ENCODE measurements at places on chromosomes 2 and 18.

DNA sequence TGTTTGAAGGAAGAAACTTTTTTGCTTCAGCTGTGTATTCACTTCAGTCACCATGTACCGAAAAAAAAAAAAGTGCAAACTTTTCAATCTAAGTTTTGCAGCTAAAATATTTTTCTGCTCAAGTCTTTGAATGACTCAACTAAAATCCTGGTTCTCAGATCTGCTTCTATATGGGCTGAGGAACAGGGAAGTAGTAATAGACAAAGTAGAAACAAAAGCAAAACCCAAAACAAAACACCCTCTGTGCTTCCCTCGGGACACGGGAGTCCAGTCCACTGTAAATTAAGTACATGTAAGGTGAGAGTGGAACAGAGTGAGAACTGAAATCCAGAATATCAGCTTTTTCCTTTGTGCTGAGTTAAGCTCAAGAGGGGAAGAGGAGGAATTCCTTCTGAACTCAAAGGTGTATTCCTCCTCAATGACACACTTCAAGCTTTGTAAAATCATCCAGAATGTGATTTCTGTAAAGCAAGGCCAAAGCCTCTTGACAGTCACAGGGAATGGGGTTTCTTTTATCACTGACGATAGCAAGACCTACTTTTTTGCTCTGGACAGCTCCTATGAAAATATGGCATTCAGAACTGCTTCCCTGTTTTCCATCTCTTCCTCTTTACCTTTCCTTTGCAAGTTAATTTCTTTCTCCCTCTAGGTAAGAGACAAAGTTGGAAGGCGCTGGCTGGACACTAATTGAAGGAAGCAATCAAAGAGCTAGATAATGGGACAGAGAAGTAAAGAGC, 433.5 kb upstream of the MMADHC start:
- DNase-seq: no peak

- peak; percentile 39 for DNase-seq
Observed at GRCh38 chr2:109128616-109129355, at the start of gene SH3RF3. TSS of gene SH3RF3 (plus strand) at chr2:109129205.

DNA sequence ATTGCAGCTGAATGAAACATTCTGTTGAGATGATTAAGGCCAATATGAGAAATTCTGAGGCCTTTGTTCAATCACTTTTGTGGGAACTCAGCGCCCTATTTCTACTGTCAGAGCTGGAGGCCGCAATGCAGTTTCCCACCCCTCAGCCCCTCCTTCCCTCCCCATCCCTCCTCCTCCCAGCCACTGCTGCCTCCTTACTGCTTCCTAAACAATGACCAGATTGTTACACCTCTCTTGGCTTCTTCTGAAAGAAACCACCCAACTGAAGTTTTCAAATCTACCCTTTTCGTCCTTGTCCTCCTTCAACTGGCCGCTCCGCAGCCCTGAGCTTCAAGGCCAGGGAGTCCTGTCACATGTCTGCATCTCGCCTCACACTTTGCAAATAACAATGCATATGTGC, 36.7 kb upstream of the MAPK4 start:
- DNase-seq: no peak

- DNase-seq: peak; percentile 79
Observed at GRCh38 chr2:112621790-112622527, 23.8 kb upstream of the SLC20A1 start.

GRCh38 chr2:109272461-109272860, 143.5 kb downstream of the SH3RF3 start:
- no peak for DNase-seq

GRCh38 chr18:79366177-79367094, 29.3 kb upstream of the NFATC1 start:
- peak; percentile 32 for DNase-seq

GRCh38 chr18:3585656-3586509, 135.9 kb downstream of the TGIF1 start:
- DNase-seq: peak; percentile 75

- no peak for DNase-seq
Observed at GRCh38 chr2:119940856-119941255, 72.0 kb upstream of the EPB41L5 start.

- DNase-seq: no peak
Observed at GRCh38 chr2:14182227-14182946, 450.1 kb upstream of the LRATD1 start.

- no peak for DNase-seq
Observed at GRCh38 chr2:8144785-8145184, 537.1 kb upstream of the ID2 start.

GRCh38 chr2:233178994-233179847, 72.3 kb upstream of the ATG16L1 start:
- DNase-seq: no peak

GRCh38 chr18:32420084-32420750, 50.5 kb downstream of the GAREM1 start:
- no peak for DNase-seq

DNA sequence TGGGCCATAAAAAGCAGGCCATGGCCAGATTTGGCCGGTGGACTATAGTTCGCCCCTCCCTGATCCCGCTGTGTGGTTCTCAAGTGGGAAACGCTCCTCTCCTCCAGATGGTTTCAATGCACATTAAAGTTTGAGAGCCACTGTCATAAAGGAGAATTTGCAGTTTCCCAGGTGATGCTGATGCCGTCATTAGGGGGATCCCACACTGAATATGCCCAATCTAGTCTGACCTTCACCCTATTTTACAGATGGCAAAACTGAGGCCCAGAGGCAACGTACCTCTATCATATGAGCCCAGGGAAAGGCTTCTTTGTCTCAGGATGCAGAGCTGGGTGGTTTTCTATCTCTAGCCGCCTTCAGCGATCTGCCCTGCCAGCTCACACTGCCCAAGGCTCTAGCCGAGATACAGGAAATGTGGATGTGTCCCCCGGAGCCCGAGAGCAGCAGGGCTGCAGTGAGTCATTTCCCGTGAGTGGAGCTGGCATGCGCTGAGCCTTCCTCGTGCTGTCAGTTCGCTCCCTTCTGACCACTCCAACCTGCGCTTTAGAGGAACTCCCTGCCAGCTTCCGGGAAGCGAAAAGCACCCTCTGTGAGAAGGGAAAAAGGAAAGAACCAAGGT, 116.2 kb downstream of the SMAD7 start:
- DNase-seq: peak; percentile 95

DNA sequence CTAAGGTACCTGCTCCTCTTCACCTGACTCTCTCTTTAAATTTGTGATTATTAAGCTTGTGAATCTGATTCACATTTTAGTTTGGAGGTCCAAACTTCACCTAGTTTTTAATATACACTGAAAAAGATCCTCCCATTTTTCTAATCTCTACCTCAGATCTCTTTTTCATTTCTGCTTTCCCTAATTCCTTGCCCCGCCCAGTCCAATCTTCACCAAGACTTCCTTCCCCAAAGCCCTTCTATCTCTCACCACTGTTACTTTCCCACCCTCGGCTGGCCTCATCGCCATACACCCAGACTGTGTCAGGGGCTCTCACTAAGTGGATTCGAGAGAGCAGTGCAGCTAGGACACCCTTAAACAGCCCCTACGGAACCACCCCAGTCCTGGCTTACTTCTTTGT, 40.0 kb downstream of the LBH start:
- no peak for DNase-seq

- peak; percentile 66 for DNase-seq
Observed at GRCh38 chr2:46306330-46306751, 9.1 kb downstream of the EPAS1 start.

GRCh38 chr18:77035380-77036187, 97.0 kb downstream of the MBP start:
- no peak for DNase-seq

DNA sequence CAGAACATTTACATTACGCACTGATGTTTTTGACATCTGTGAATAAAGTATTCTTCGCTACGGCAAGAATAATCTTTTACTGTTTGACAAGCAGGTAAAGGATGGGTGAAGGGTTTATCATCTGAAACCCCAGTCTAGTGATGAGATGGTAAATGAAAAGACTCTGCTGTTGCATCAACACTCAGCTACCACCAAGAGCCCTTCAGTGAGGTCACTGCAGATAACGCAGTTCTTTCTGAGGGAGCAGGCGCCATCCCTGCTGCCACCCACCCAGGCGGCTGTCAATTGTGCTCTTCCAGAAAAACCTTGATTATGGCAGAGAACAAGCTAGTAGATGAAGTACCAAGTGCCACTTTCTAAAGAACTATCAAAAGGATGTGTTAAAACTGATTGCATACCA, 58.7 kb downstream of the ABCG8 start:
- DNase-seq: no peak

DNA sequence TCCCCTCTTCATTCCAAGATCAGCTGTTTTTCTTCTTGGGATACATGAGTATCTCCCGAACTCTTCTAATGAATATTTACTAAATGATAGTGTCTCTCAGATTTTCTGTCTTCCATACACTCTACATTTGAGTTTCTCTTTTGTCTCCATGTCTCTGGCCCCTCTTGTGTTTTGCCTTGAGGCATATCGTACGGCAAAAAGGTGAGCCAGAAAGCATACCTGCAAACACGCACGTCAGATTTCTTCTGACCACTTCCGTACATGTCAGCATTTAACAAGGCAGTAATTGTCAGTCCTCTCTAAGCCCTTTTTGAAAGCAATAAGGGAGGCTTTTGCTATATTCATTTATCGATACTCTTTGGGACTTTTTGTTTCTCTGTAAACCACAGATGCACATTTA, 82.4 kb downstream of the FEZ2 start:
- DNase-seq: no peak

GRCh38 chr2:109162999-109163398, 34.0 kb downstream of the SH3RF3 start:
- DNase-seq: no peak

DNA sequence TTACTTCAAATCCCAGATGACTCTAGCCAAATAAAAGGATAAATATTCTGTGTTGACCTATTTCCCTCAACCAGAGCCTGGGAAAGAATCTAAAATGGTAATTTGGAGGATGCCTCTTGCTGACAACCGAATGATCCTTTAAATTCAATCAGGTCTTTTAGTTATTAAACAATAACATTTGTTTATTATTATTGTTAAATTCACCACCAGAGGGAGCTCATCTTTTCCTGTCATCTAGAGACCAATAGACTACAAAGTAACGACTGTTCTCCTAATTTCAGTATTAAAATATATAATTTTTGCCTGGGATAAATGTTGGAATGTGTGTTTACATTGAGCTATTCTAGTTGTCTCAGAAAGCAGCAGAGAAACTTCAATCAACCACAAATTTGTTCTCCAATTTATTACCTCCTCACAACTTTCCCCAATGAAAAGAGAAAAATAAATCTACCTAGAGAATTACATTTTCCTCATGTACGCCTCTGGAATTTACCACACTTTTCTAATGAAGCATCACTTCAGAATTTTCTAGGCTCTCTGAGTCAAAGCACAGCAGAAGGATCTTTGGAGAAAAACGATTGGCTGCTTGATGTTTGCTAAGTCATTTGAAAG, 142.7 kb downstream of the SCG2 start:
- DNase-seq: peak; percentile 55

DNA sequence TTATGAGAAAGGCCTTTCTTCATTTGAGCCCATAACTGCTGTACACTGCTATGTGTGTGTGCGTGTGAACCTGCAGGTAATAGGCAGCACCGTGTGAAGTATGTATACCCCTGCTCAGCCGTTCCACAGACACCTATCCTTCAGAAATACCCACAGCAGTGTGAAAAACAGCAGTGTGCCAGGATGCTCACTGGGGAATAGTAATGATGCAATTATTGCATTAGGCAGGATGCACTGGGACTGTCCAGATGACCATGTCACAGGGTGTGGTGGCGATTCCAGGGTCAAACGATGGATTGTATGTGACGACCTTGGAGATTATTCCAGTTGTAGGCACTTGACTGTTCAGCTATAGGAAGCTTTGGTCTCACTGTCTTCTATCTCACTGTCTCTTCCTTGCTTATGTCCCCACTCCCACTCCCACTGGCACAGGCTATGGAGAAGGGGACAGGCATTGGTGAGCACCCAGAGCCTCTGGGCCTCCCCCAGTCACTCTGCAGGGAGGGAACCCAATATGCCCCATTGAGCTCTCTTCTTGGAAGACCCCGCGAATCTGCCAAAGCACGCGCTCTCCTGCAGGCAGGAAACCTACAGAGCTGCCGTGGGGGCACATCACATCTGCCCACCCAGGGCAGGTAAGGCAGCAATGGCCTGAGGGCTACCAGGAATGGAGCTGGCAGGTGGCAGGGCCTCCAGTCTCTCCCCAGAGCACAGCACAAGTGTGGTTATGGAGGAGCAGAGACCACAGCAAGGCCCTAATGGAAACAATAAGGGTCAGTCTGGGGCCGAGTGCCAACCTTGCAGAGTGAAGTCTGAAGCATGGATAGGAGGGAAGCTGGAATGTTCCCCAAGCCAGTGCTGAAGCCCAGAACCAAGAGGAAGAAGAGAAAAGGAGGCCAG, 518.9 kb upstream of the RAB6C start:
- DNase-seq: no peak

GRCh38 chr2:60498816-60499429, 54.5 kb downstream of the BCL11A start:
- DNase-seq: no peak

GRCh38 chr18:59767732-59768131, 70.5 kb upstream of the CCBE1 start:
- DNase-seq: peak; percentile 77

- no peak for DNase-seq
Observed at GRCh38 chr18:62736077-62736855, 20.9 kb downstream of the PHLPP1 start.

DNA sequence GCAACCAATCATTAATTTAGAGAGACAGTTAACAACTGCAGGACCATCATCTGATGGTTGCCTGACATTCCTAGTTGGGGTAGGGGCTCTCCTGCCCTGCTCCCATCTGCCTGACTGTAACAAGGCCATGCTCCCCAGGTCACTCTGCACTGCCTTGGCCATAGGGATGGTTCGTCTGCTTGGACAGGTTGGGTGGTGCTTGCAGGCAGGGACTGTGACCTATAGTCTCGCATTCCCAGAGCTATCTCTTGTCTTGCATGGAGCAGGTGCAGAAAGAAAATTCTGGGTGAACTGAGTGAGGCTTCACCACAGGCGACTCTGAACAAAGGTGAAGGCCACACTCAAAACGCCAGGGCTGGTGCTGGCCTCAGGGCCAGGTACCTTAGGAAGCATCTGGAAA, 64.7 kb downstream of the EMILIN2 start:
- DNase-seq: no peak

DNA sequence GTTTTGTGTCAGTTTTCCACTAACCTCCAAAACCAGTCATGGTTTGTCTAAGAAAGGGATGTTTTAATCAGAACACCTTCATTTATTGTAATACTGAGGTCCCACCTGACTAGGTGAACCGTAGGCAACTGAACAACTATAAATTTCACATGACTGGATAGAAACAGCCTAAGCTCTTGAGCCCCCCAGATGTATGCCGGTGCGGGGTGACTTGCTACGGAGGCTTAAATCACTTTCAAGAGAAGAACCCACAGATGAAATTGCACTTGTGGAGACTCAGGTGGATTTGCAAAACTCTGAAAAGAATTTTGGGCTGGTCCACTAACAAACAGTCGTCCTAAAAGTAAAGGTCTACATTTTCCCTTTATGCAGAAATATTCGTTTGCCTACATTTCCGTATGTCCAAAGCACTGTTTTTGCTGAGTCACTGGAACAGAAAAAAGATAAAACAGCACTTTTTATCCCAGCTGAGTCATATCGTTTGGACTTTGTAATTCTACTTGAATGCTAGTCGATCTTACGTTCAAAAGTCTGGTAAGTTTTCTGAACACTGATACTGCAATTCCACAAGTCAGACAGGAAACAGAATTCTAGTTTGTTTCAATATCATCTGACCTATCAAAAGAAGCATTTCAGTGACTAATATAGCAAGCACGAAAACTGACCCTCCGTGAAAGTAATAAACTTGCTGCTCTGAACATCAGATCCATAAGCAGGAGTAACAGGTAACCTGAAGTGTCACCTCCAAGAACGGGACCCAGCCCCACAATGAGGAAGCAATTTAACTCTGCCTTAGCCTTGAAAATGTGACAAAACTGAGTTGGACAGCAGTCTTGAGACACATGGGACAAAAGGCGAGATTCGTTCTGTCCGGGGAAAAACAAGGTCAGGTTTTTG, 18.1 kb downstream of the ZNF516 start:
- DNase-seq: peak; percentile 94

Measured in HCEC 1CT (cell line).